Glomerular endothelial cell (primary cell): ENCODE measurements at places on chromosomes 3 and 15. TPM values are rescaled to one million over a fixed set of nuclear protein-coding genes. Genes with fewer than 3 reads are reported as not detected.

Gene FANCD2OS
- not detected in 2 replicates for total RNA-seq

Gene PIGBOS1
- 8.0 and 11.7 TPM in 2 replicates for total RNA-seq

Gene GASK1A
- total RNA-seq, result not detected in 2 replicates

Gene CD86
- total RNA-seq, result not detected in 2 replicates

Gene COL7A1
- total RNA-seq, result 20.0 and 25.0 TPM in 2 replicates

Gene TPRG1
- 0.53 TPM in 1 of 2 replicates, not detected in the other for total RNA-seq

Gene SELENOK
- 19.4 and 20.4 TPM in 2 replicates for total RNA-seq

Gene GATM
- not detected in 2 replicates for total RNA-seq

Gene LOXL1
- total RNA-seq, result 35.5 and 37.7 TPM in 2 replicates

GRCh38 chr15:76239786-76240185 lies 71.5 kb downstream of the ETFA start:
- DNase-seq, result no peak

GRCh38 chr3:114499976-114500375 lies 206.1 kb downstream of the TIGIT start:
- DNase-seq, result no peak

DNA sequence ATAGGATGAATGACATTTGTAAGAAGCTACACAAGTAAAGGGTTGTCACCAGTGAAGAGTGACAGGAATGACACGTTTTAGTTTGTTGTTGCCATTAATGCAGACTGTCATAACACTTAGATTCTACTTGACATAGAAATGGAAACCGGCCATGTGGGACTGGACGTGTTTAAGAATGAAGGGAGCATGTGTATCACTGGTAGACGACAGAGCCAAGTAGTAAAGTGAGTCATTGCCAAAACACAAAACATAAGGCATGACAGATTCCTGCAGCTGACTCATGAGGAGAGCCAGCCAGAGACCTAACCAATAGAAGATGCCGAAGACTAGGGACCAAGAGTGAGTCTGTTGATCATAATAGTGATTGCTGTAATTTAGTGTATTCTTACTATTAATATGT lies 106.2 kb upstream of the PLAAT1 start:
- DNase-seq, result no peak

DNA sequence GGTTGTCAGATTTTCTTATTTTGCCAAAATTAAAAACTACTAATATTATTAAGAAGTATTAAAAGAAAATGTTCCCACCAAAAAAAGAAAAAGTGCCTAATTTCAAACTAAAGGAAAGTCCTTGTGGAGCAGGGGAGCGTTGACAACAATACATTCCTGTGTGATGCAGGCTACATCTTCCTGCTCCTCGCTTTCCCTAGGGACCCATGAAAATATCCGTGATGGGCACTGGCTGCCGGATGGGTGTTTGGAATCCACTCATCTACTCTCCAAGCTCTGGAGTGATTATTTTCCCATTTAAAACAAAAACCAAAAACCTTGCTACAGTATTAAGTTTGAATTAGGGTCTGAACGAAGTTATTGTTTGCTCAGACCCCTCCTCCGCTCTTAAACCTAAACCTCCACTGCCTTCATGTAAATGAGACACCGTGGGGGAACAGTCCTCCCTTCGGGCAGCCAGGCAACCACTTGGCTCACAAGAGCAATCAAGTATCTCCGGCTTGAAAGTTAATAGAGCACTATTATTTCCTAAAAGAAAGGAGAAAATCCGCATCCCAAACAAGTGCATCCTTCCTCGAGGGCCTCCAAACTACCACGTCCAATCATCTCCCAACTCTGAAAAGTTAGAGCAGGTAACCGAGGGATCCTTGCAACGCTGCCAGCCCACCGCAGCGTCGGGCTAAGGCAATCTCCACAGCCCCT lies 1.5 kb downstream of the ITGB5 start:
- no peak for DNase-seq

- no peak for DNase-seq
Measured at GRCh38 chr3:171981271-171981605, 58.1 kb upstream of the FNDC3B start.

DNA sequence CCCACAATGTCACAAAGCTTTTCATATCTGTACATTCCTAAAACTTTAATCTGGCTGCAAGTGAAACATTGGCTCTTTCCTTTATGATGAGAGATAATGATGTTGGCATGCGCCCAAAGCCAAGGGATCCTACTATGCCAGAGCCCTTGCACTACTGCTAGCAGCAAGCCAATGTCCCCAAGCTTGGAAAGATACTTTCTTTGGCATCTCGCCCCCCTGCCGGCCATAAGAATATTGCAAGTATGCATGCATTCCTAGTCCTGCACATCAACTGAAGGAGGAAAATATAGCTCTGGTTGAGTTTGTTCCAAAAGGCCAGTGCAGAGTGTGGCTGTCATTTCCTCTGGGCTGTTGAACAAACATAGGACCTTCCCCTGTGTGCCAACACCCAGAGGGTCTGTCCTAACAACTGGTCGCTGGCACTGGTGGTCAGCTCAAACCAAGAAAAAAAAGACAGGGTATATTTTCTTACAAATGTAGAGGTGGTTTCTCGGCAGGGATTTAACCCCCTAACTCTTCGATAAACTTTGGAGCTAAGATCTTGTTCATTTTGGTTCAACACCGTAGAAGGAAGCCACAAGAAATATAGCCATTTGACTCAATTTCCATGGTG lies 120.9 kb upstream of the ZBED2 start:
- DNase-seq, result no peak

GRCh38 chr3:186663361-186664118 lies 2.3 kb upstream of the HRG start:
- DNase-seq, result no peak
